ENCODE measurements at places on chromosomes 7 and 10.
A peak's percentile ranks its signal among the peaks of the same experiment; 100 is the strongest.

GRCh38 chr7:18693816-18694215 is 198.3 kb downstream of the HDAC9 start:
- no peak for DNase-seq

GRCh38 chr10:130930821-130931220 is 380.7 kb downstream of the TCERG1L start:
- DNase-seq: no peak

GRCh38 chr10:62627983-62628382 is 176.5 kb upstream of the ADO start:
- DNase-seq: no peak

- DNase-seq: no peak
Observed at GRCh38 chr7:105990141-105990540, 27.1 kb downstream of the CDHR3 start.

DNA sequence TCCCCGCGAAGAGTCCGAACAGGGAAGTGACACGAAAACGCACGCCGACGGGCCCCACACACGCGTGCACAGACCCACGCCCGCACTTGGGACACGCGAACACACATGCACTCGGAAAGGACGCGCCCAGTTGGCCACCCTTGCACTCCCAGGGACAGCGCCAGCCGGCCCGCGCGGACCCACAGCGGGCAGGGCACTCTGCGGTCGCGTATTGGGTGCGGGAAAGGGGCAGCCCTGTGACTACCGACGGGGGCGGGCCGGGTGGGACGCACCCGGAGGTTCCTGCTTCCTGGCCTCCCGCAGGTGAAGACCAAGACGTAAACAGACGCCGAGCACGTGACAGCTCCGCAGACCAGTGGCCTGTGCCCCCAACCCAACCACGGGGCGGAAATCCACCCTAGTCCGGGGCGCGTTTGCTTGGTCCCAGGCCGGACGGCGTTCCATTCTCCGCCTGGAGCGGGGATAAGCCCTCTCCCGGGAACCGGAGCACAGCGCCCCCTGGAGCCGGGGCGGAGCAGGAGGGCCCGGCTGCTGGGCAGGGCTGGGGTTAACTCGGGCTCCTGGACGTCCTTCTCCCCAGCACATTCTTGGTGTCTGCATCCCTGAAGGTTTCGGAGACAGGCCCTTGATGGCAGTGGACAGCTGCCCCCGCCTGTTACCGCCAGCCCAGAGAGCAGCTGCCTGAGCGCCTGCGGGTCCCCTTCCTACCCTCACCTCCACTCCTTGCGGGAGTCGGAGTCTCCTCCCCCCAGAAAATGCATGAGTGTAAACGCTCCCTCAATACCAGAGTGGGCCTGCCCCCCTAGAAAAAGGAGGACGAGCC is 2.0 kb upstream of the LZTS2 start:
- DNase-seq: peak; percentile 60

DNA sequence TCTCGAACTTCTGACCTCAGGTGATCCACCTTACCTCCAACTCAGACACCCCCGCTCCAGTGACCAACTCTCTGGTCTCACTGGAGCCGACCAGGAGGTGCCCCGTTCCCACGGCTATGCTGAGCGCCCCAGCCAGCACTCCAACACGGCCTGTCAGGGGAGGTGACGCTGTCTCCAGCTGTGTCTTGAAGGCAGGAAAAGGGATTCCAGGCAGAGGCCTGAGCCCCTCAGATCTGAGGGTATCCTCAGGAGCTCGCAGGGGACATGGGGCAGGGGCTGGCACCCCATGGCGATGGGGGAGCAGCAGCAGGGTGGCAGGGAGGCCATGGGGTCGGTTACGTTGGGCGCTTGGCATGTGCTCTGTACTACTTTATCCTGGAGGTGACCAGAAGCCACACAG is 94.3 kb upstream of the RHEB start:
- no peak for DNase-seq

- DNase-seq: no peak
Observed at GRCh38 chr10:89283025-89283935, 18.6 kb upstream of the IFIT2 start.

DNA sequence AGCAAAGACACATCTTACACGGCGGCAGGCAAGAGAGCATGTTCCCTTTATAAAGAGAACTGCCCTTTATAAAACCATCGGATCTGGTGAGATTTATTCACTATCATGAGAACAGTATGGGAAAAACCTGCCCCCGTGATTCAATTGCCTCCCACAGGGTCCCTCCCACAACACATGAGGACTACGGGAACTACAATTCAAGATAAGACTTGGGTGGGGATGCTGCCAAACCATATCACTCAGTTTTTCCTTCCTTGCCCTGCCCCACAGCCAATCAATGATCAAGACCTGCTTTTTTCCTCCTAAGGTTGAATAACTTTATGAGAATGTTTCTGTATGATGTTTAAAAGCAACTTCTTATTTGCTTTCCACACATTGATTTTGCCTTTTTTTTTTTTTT is 3.1 kb upstream of the PTPRE start:
- no peak for DNase-seq

- no peak for DNase-seq
Observed at GRCh38 chr7:53398566-53398965, 363.1 kb downstream of the POM121L12 start.

DNA sequence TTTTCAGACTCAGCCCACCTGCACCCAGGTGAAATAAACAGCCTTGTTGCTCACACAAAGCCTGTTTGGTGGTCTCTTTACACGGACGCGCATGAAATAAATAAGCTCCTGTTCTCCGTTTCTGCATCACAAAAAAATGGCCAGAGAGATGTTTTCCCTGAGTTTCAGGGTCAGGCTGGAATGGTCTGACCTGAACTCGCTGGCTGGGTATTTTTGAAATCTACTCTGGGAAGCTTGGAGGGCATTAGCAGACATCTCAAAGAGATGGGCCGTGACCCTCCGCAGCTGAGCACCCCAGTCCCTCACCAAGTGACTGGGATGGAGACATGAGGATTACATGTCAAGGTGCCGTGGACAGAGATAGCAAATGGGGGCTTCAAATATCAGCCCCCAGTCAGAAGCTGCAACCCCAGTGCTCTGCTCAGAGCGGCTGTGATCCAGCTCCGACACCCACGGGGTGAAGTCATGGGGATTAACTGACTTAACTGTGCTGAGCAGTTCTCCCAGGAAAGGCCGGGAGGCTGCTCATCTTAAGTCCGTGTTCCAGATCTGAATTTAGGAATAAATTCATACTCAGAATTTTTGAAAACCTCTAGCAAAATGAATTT is 22.3 kb downstream of the CALML5 start:
- no peak for DNase-seq

DNA sequence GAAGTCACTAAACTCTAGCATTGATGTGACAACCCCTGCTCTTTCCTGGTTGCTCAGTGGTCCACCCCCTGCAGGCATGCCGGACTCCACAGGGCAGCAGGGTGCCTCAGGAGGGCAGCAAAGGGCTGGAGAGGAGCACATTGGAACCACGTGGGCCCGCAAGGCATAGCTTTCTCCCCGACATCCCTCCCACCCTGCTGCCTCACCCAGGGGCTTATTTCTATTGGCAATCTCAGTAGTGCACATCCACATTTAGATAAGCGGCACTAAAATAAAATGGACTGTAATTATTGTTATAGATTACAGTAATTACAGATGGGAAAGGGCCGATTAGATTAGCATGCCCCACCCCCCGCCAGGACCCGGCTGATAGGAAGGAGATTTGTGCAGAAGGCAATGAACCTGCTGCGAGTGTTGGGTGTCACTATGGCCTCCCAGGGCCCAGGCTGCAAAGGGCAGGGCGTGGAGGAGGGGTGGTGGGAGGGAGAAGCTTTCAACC is 580.1 kb downstream of the GRID1 start:
- no peak for DNase-seq

DNA sequence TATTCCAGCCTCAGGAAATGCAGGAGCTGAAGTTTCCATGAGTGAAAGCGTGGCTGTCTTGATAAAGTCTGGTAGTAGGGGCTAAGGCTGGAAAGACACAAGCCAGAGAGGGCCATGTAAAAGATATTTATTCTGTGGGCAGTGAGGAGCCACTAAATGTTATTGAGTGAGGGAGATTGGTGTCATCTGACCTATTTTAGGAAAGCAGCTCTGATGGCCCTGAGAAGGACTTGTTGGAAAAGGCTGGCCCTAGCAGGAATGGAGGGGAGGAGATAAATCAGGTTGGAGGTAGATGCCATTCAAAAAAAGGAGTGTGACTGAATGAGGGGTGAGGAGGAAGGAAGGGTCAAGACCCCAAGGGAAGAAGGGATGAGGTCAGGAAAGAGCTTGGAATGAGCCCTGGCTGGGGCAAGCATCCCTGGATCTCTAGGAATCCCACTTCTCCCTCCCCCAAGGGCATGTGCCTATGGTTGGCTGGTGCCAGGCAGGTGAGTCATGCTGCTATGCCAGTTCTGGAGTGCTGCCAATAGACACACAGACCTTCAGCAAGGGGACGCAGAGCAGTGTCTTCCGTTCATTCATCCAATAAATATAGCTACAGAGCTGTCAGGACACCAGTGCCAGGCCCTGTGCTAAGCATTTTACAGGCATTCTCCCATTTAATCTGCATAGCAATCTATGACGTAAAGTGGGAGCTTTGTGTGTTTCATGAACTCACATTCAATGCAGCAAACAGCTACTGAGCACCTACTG is 2.0 kb downstream of the ANKRD2 start:
- no peak for DNase-seq

DNA sequence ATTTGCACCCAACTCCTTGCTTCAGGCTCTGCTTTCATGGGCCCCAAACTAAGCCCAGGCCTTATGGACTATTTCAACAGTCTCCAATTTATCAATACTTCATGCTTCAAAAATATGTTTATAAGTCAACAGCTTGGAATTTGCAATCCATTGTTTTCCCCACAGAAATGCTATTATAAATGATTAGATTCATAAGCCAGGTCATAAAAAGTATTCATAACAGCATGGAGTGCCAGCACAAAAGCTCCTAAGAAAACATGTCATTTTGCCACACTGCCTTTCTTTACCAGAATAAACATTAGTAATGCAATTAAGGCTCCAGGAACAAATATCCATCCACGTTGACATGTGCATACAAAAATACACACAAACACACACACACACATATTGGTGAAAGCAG is 30.1 kb downstream of the OSBPL3 start:
- no peak for DNase-seq

DNA sequence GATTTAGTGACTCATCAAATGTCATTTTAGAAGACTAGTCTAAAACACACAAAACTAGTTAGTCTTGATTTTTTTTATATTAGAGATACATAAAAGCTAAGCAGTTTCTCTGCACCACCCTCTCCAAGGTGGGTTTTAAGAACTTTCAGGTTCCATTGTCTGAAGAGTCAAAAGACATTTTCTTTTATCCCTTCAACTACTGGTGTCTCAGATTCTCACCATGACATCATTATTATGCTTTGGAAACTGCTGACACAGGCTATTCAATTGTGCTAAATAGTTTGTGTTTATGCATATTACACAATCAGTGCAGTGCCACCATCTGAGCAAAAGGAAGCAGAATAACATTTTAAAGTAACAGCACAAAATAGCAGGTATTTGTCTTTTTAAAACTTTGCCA is 52.2 kb downstream of the IGF2BP3 start:
- DNase-seq: no peak

- no peak for DNase-seq
Observed at GRCh38 chr10:132460071-132460470, 63.1 kb downstream of the PWWP2B start.

GRCh38 chr10:24853661-24854060 is 98.7 kb downstream of the PRTFDC1 start:
- DNase-seq: no peak

DNA sequence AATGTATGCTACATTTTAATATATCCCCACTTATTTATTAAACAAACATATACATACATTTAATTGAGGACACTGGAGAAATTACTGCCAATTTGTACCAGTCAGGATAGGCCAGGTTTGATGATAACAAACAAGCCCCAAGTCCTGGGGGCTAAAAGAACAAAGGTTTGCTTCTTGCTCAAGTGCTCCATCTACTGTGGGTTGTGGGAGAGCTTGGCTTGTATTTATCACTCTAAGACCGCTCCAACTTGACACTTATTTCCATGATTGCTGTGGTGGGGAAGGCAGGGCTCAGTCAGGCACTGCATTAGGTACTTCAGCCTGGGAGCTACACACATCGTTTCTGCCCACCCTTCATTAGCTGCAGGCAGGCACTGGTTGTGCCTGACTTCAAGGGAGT is 136.6 kb upstream of the ZNF32 start:
- no peak for DNase-seq

- no peak for DNase-seq
Observed at GRCh38 chr10:63343476-63343875, 122.3 kb downstream of the JMJD1C start.

DNA sequence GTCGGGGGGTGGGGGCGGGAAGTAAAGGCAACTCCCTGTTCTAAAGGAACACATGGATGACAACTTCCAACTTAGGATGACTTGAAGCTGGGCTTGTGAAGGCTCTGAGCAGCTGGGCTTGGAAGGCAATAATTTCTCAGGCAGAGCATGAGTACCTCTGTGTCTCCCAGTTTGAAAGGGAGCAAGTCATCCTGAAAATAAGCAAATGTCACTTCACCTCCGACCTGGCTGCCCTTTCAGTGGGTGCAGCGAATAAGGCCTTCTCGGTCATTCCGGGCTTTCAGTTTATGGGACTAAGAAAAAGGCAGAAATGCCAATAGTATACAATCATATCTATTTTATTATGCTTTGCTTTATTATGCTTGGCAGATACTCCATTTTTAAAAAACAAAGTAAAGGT is 15.3 kb upstream of the ADAMTS14 start:
- DNase-seq: no peak

DNA sequence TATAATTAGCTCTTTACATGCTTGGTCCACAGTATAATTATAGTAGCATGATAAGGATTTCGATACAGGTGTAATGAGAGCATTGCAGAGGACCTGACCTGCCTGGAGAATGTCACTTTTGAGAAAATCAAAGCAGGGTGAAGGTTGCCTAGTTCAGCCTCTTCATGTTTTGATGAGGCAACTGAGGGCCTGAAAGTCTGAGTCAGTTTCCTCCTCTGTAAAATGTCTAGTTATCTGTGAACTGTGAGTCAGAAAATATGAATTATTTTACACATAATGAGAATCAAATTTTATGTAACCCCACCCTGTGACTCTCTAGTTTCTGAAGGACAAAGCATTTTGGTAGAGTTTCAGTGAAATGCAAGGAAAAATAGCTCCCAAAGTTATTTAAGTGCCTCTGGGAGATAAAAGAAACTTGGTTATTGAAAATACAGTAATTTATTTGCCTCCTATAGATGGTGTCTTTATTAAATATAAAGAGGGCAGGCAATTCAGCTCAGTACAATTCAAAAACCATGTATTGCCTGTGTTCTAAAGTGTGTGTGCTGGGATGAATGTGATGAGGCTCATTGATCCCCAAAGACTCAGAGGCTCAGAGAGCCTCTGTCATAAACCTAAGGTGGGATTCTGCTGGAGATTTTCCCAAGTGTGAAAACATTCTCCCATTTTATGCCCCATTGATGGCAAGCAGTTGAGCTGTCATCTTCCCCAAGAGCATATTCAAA is 37.3 kb upstream of the SAMD9L start:
- DNase-seq: no peak

GRCh38 chr10:102241032-102241443 is 274 bp downstream of the PITX3 start:
- no peak for DNase-seq
